DMS79 treated with DMSO at 0.1 percent for 48 hours (cell line): ENCODE measurements at places on chromosomes 6 and 20.

- DNase-seq, result no peak
Measured at GRCh38 chr6:34343806-34344205, 48.7 kb downstream of the NUDT3 start.

GRCh38 chr6:11410539-11411307, 126.8 kb upstream of the TMEM170B start:
- DNase-seq, result no peak

- no peak for DNase-seq
Measured at GRCh38 chr20:55538261-55538908, 466.9 kb downstream of the CBLN4 start.

DNA sequence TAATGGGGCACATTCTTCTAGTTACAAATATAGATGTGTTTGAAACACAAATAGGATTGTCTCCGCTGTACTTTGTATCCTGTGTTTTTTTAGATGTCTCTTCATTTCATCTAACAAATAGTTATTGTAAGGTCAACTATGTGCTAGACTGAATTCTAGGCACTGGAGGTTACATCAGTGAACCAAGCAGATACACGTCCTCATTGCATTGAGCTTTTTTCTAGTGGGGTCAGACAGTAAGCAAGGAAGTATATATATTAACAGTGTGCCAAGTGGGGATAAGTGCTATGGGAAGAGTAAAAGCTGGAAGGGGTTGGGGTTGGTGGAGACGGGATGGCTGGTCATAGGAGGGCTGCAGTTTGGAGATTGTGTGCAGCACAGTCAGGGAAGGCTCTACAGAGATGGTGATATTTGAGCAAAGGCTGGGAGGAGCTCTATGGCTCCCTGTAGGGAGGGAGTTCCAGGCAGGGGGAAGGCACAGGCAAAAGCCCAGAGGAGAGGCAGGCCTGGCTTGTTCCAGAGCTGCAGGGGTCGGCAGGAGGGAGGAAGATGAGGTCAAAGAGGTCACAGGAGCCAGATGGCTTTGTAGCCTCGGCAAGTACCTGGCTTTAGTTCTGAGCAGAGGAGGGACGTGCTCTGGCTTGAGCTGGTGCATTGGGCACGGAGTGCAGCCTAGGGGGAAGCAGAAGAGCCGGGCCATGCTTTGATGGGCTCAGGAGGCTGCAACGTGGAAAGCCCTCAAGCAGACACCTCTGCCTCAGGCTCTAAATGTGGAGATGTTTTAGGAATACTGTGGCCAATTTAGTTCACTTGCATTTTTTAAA, 152.3 kb downstream of the ZDHHC14 start:
- no peak for DNase-seq

DNA sequence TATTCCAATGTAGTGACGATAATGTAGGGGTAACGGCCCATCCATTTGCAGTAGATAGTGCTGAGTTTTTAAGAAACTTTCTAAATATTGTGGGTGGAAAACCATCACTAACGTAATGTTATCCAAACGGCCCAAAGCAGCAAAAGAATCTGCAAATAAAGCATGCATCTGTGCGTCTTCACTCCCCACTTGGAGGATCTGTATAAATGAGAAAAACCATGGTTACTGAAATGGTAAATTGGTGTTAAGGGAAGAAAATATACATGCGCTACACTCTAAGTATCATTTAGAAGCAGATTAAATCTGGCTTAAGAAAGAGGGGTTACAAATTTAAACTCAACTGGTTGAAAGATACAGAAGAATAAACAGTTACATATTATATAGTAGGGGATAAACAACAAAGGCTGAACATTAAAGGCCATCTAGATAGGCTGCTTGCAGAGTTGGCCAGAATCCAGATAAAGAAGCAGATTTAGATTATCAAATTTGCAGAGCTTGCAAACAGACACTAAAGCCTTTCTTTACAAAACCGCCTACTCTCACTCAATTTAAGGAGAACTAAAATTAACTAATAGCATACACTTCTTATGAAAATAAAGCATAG, 93.3 kb downstream of the SESN1 start:
- peak; percentile 23 for DNase-seq

GRCh38 chr6:31947864-31948263, 2.0 kb downstream of the CFB start:
- no peak for DNase-seq

DNA sequence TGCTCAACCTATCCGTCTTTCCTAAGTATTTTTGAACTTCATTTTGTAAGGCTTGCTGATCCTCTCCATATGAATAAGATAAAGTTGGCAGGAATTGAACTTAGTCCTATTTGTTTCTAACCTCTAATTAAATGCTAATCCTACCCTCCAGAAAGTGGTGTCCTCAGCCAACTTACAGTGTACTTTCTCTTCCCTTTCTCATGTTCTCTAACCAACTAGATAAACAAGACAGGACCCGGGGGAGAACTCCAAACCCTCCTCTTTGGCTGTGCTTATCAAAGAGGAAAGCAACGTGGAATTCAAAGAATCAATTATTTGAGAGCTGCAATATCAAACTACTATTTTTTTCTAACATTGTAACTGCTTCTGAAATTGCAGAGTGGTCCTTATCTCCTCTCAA, 56.5 kb upstream of the NRSN1 start:
- peak; percentile 98 for DNase-seq

GRCh38 chr6:40436685-40437604, 150.2 kb downstream of the LRFN2 start:
- peak; percentile 96 for DNase-seq

DNA sequence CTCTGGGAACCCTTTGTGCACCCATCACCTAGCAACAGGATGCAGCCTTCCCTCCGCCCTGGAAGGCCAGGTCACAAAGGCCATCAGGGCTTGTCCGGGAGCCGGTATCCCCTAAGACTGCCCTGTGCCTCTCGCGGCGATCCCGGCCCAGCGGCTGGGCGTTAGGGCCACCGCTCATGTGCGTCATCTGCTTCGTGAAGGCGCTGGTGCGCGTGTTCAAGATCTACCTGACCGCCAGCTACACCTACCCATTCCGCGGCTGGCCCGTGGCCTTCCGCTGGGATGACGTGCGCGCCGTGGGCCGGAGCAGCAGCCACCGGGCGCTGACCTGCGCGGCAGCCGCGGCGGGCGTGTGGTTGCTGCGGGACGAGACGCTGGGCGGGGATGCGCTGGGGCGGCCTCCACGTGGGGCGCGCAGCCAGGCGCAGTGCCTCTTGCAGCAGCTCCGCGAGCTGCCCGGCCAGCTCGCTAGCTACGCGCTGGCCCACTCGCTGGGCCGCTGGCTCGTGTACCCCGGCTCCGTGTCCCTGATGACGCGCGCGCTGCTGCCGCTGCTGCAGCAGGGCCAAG, at the start of gene ABHD16B:
ABHD16B (plus strand) TSS at position 134 of the 570 bp plus-strand sequence; CDS start at position 177, 43 bp downstream.
- no peak for DNase-seq

- no peak for DNase-seq
Measured at GRCh38 chr6:27684264-27685211, 211.6 kb upstream of the ZNF184 start.

GRCh38 chr20:53346335-53346648, 247.3 kb downstream of the ZNF217 start:
- no peak for DNase-seq

DNA sequence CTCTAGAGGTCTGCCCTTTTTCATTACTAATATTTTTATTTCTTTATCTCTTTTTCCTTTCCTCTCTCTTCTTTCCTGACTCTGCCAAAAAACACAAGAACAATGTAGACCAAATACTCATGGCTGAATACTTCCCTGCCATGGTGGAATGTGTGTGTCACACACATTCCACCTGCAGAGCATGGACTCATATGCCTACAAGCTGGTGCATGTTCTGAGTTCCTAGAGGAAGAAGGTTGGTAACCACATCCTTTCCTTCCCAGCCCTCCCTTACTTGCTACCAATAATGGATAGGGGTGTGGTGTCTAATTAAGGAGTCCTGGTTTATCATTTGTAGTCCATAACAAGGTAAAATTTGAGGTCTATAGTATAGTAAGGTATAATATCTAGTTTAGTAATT, 15.2 kb upstream of the CST9L start:
- no peak for DNase-seq

DNA sequence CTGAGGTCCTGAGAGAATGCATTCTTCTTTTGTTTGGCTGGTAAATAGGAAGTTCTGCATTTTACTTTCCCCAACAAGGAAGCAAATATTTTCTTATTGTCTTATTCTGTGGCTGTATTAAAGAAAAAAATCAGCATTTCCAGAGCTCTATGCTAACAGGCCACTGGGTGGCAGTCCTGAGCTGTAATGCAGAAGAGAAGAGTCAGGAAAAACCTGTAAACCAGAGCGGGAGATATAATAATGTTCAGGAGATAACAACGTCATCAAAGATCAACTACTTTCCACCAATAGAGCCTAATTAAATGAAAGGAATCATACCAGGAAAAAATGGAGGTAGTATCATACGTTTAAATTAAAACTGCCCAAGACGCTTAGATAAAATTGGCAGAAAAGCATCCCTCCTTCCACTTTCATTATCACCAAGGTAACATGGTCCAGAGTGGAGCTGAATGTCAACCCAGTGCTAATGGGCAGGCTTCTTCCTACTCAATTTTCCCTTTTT, 55.6 kb upstream of the CARMIL1 start:
- DNase-seq, result peak; percentile 82

DNA sequence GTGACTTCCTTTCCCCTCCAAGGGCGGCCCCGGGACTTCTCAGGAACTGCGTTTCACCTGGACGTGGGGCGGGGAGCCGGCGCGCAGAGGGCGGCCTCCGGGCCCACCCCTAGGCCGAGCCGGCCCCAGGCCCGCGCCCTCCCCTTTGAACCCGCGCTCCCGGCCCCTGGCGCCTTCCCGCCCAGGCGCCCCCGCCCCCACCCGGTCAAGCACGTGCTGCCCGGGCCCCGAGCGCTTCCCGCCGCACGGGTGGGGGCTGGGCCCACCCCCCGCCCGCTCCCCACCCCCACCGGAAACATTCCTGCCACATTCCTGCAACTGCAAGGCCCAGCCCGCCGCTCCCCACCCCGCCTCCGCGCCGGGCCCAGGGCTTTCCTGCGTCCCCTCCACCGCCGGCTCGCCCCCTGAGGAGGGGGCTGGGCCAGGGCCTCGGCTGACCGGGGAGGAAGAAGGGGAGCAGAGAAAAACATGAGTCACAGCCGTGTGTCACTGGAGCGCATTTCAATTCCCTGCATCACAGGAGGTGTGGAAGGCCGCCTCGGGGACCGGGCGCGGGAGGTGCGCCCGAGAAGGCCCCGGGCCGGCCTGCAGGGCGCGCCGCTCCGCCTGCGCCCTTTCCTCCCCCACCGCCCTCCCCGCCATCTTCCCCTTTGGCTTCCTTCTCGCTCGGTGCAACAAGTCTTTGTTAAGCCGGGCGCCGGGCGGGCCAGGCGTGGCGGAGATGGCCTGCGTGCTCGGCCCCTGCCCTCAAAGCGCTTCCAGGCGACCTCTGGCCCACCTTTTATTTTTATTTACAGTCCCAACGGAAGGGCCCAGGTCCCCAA, 1.2 kb upstream of the HMGA1 start:
- no peak for DNase-seq

- no peak for DNase-seq
Measured at GRCh38 chr6:30998785-30999184, 11.5 kb upstream of the MUC22 start.

- DNase-seq, result peak; percentile 13
Measured at GRCh38 chr20:12180107-12180661, 262.5 kb downstream of the BTBD3 start.

- no peak for DNase-seq
Measured at GRCh38 chr6:2589171-2589661, 161.5 kb downstream of the MYLK4 start.

- DNase-seq, result no peak
Measured at GRCh38 chr6:26183581-26184366, 96.5 kb downstream of the HFE start.

- DNase-seq, result no peak
Measured at GRCh38 chr6:21137700-21138335, 455.7 kb upstream of the SOX4 start.

DNA sequence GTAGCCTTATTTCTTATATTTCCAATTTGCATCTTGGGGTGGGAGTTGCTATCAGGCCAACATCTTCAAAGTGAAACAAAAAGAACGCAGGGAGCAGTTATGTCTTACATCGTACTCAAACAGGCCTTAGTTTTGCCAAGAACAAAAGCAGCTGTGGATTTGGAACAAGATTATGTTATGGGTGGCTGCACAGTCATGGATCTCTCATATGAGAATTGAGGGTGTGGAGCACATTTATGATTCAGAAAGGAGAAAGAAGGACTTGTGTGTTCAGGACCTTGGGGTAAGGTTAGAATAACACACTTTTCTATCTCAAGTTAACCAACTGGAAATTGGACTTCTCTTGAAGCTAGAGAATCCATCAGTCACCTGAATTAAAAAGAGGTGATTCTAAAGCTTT, 259.9 kb downstream of the FOXA2 start:
- DNase-seq, result no peak

DNA sequence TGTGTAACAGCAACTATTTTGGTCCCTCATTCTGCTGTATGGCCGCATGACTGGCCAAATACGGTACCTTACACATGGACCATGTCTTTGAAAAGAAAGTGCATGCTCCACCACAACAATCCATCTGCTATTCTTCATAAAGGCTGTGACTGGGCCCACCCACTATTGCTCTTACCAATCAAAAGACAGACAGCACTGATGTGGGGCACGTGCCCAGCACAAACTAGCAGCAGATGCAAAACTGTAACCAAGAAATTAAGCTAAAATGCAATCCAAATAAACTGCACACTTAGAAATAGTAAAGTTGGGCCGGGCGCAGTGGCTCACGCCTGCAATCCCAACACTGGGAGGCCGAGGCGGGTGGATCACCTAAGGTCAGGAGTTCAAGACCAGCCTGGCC, 20.5 kb downstream of the MDN1 start:
- no peak for DNase-seq

GRCh38 chr6:5525209-5525608, 263.9 kb downstream of the FARS2 start:
- no peak for DNase-seq

DNA sequence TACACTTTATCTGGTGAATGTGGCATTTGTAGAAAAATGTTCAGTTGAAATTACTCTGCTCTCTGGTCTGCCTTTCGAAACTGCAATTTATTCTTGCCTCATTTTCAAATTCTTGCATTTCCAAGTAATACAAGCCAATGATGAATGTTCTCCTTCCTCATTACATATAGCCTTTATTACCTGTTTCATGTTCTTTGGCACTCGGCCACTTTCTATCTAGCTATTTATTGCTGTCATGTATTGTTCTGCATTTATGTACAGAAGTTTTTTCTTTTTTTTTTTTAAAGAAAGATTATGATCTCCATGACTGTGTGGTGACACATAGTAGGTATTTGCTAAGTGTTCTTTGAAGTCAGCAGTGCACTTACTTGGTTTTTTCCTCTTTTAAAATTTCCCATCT, 261.4 kb downstream of the ZFAND3 start:
- DNase-seq, result no peak

DNA sequence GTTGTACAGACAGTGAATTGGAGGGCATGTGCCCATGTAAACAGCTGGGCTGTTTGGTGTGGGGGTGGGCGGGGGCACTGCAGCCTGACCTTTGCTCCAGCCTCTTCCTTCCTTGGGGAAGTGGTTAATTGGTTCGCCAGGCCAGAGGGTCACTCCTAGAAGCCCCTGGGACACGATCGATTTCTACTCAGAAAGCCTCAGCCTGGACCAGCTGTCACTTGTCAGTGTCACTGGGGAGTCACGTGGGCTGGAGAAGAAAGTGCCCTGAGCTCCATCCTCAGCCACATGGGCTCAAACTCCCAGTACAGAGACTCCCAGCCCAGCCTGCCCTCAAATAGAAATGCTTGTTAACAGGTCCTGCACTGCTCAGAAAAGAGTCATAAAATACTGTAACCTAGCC, 423.8 kb upstream of the SULF2 start:
- no peak for DNase-seq

- peak; percentile 19 for DNase-seq
Measured at GRCh38 chr20:45047581-45048119, 53.3 kb downstream of the KCNS1 start.

GRCh38 chr6:29426654-29427053, 11.9 kb downstream of the OR12D1 start:
- no peak for DNase-seq
